Fibroblast of skin of left quadriceps (primary cell): ENCODE measurements at places on chromosomes 1 and 21.

DNA sequence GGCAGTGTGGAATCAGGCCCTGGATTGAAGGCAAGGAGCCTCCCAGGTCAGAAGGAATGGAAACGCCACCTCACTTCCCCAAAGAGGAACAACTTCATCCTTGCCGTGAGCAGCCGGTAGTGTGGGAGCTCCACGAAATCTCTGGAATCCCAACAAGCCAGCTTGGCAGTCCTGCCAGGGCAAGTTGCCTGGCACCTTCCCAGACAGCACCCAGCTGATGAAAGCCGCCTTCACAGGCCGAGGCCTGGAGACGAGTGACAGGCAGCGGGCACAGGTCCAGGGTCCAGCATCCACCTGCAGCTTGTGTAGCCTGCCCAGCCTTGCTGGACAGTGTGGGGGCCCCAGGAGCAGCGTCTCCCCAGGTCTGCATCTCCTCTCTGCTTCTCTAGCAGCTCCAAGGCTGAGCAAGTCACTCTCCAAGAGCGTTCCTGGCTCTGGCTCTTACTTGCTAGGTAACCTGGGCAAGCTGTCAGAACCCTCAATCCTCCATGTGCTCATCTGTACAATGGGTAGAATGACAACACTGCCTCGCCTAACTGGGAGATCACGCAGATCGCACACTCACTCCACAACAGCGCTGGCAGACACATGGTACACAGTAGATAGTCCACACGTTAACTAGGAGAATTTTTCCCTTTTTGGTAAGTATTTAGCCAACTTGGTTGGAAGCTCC, 43.0 kb downstream of the ACOT7 start:
- DNase-seq = no peak

DNA sequence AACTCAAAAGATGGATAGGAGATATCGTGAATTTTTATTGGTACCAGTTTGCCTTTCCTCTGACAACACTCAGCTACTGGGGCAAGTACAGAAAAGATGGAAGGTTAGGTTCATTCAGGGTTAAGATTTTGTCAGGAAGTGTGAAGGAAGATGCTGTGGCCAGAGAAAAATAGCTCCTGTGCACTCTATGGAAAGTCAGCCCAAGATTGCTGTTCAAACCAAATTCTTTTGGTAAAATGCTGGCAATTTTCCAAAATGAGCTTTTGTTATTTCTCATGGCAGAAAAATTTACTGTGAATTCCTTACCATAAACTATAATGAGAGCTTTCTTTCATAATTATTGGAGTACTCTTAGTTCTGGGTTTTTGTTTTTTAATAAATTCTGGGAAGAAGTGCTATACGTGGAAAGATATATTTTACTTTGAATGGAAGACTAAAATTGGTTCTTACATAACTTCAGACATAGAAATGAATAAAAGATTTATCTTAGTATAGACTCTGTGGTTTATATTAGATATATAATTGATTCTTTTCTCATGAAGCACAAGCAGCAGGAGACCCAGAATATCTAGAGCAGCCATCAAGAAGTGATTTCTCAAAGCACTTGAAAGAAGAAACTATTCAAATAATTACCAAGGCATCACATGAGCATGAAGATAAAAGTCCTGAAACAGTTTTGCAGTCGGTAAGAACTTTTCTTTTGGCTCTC, 112.2 kb downstream of the USP25 start:
- DNase-seq = peak; percentile 77

DNA sequence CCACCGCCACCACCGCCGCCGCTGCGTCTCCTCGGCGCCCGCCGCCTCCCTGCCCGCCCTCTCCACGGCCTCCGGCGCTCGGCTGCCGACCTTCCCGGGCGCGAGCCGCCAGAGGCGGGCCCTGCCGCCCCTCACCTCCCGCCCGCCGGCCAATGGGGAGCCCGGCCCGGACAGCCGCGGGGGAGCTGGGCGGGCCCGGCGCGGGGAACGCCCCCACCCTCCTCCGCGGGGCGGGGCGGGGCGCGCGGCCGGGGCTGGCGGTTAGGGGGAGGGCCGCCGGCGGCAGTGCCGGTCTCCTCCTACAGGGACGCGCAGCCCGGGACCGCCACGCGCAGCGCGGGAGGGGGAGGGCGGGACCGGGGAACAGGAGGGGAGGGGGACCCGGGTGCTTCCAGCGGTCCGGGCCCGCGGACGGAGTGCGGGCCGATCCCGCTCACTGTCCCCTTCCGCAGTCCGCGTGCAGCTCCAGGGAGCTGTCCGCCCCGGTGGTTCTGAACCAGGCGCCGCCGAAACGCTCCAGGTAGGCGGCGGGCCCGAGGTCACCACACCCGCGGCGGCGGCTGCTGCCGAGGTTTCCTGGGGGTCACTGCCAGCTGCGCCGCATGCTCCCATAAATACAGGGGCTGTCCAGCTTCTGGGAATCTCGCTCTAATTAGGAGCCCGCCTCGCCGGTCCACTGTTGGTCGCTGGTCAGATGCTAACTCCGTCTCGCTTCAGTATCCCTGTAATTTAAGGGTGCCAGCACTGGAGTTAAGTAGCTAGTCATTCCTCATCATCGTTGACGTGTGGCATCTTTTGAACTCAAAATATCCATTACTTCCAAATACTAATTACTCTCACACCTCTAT, at the start of gene PGBD5:
Gene PGBD5, minus strand, starts transcription at position 87 of the 848 bp plus-strand sequence. CDS start 404 bp downstream, outside the sequence.
- DNase-seq = peak; percentile 11

- DNase-seq = no peak
Observed at GRCh38 chr1:227134686-227135314, 183.5 kb downstream of the CDC42BPA start.

GRCh38 chr1:47991187-47991586, 6.0 kb downstream of the TRABD2B start:
- peak; percentile 72 for DNase-seq

DNA sequence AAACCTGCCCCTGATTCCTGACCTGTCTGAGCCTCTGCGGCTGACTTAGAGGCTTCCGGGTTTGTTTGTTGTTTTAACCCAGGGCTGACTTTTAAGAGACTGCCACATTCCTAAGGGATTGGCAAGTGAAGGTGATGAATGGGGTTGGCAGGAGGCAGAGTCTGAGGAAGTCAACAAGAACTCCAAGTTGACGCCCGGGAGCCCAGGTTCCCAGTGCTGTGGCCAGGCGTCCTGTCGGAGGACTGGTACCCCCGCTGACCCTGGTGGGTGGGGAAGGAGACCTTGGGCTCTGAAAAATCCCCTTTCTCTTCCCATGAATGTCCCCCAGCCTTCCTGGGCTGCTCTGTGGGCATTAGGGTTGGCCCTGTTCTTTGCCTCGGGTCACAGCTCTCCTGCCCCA, 19.7 kb upstream of the EPS8L3 start:
- no peak for DNase-seq

DNA sequence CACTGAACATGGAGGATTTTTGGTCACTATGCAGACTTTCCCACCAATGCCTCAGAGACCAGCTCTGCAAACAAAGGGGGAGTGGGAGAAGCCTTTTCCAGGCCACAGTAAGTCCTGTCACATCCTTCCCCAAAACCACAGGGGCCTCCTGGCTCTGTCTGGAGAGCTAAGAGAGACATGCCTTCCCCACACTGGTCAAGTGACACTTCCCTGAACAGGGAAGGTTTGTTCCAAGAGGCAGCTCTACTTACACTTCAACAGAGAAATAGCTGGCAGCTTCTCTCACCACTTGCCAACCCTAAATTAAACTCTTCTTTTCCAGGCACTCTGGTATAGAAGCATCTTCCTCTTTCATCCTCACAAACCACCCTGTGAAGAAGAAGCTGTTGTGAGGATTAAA, 39.7 kb downstream of the EDN2 start:
- DNase-seq = no peak
